Activated CD4-positive, alpha-beta T cell treated with anti-CD3 and anti-CD28 coated beads for 36 hours (primary cell): ENCODE measurements at places on chromosomes 3 and 15.
A peak's percentile ranks its signal among the peaks of the same experiment; 100 is the strongest.

DNA sequence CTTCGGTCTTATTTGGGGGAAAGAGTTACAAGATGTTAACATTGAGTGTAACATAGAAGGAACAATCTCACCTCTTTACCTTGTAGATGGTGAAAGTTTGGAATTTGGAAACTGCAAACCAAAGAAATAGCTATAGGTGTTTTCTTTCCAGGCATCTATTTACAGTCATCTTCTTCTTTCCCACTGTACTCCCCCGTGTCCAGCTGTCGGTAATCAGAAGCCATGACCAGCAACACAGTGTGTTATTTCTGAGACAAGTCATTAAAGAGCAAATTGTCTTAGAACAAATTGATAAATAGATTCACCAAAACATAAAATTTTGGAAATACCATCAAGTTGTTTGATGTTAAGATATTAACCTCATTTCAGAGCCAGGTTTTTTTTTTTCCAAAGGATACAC, 590.5 kb upstream of the NAALADL2 start:
- DNase-seq: no peak

DNA sequence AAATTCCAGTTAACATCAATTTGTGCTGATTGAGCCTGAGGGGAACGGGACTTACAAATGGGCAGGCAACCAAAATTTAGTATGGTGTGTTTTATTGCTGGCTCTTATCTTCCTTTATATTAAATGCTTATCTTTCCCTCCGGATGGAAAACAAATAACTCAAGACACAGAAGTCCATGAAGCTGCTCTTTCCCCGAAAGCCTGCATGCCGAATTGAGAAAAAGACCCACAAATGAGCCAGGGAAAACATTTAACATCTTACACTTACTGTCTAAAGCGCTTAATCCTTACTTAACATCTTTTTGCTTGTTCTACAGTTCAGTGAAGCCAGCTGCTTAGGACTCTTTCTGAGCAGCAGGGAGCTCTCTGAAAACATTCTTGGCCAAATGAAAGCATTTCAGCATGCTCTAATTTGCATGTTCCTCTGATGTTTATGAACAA, 49.5 kb downstream of the HEG1 start:
- no peak for DNase-seq

- no peak for DNase-seq
Observed at GRCh38 chr3:57154470-57155309, 10.5 kb downstream of the IL17RD start.

GRCh38 chr3:174457758-174458157, 401.4 kb upstream of the NAALADL2 start:
- no peak for DNase-seq

DNA sequence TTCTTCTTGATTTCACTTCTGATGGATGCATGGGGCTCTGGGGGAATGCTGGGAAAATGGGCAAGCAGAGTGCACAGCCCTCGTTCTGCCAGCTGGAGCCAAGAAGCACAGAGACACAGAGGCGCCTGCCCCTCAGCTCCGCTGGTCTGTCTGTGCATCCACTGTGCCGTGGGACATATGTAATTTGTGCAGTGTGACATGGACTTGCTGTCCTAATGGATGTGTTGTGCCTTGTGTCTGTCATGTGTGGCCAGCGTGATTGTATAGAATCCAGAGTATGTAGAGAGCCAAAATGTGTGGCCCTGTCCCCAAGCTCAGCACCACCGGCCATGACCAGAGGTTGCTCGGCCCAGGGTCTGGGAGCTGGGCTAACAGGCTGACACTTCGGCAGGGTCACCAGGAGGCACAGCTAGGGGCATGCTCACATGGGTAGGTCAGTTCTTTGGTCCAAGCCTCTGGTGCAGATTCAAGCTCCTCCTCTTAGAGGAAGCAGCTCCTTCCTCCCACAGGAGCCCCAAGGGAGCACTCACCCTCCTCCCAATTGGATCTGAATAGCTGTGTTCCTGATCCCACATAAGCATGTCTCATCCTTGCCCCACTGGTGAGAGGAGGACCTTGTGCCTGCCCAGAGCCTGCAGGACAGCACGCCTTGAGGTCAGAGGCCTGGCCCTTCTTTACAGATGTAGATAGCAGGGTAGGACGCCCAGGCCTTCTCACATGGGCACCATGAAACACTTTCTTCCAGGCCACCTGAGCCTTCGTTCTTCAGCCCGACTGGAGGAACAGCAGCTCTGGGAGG, 100.8 kb upstream of the ABHD17C start:
- no peak for DNase-seq

DNA sequence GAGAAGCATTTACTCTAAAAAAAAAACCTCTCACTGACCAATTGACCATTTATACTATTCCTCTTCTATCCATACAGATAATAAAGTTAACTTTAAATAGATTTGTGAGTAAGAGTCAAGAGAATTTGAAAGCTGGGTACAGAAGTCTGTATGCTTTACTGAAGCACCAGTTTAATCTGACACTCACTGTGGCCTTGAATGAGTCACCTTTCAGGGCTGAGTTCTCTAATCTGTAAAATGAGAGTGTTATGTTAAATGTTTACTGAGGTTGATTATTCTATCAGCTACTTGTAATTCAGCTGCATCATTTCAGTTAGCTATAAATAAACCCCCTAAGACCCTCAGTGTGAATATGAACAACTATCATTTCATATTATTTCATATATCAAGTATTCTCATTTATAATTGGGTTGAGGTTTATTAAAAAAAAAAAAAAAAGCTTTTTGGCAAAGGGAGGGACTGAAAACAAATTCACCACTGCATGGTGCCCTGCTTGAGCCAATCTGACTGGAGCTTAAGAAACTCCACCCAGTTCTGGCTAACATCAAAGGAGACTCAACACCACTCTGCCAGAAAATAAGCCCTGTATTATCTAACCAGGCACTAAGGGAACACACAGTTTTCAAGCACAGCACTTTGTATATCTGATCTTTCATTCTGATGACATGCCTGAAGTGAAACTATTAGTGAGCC, 2.8 kb downstream of the MAP4 start:
- no peak for DNase-seq

DNA sequence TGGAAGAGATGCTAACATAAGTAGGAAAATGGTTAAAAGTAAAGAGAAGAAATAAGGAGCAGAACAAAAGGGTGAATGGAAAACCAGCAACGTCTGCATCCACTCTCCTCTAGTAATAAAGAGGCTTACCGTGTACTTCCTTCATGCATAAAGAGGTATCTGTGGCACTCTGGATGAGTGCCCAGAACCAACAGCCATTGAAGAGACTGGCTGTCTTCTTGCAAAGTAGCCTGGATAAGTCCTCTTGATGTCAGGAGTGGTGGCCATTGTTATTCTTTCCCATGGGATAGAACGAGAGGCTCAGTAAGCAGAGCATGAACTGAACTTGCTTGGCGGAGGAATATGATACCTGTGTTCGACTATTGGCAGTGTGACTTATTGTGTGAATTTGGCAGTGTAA, 186.2 kb upstream of the RASGRP1 start:
- no peak for DNase-seq

DNA sequence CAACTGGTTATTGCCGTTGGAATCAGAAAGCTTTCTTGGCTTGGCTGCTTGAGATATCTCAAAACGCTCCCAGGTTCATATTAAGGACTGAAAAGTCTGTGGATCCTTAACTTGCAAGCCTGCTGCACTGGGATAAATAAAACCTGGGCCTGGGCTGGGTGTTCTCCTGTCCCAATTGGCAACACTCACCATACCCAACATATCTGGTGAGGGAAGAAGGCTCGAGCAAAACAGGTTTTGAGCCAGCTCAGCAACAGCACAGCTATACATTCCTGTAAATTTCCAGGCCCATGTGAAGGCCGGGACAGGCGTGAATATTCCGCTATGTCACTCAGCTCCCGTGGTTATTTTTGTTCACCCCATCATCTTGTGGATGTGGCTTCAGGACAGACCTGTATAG, 169.0 kb upstream of the BCL6 start:
- no peak for DNase-seq

DNA sequence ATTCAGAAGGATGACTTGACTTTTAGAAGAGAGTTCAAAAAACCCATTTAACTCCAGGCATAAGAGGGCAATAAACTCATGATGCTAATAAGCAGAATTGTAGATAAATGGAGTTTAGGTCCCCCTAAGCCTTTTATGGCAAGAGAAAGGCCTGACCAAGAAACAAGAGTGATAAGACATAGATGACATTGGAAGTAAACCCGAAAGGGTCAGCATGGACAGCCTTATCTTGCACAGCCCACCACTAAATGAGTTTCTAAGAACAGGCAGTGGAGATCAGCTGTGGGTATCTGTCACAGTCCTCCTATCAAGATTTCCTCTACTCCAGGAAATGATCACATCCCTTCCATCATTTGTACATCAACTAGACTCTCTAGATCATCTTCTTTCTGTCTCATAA, 457.9 kb upstream of the ADAMTS9 start:
- no peak for DNase-seq

DNA sequence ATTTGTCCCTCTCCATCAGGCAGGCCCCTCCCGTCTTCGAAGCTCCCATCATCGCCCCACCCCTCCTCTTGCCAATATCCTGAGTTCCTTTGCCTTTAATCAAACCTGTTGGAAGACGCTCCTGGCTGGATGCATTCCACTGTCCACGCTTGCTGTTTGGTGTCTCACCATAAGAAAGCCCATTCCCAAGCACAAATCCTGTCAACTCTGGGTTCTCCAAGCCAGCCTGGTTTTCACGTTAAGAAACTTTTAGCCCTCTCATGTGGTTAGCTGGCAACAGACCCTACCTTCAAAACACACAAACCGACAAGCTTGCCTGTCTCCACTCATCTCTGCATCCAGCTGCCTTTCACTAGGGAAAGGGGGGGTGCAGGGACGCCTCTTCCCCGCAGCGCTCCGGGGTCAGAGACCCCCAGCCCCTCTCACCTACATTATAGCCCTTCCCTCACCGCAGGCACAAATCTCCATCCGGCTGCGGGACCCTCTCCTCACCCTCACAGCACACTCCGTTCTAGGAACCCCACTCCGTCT, 1.1 kb downstream of the GORASP1 start:
- DNase-seq: no peak

DNA sequence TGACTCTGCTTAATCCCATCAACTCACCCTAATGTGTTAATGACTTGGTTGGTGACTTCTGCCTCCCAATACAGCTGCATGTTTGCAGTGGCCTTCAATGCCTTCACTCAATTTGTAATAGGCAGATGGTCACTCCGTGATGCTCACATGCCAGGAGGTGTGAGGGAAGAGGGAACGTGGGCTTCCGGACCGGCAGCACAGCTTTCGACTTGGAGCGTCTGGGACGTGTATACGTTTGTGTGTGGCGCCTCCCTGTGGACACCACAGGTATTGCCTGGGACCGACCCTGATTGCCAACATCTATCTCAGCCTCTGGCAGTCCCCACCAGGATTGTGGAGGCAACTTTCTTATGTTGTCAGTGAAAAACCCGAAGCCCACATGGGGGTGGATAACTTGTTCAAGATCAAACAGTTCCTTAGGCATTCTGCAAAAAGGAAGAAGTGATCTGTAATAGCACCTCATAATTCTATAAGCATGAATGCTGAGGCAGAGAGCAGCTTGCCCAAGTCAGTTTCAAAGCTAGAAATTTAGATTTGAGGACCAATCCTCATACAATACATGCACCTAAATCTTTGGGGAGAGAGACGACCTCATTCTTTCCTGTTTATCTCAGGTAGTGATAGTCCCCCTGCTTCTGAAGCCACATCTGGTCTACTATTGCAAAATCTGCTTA, 16.9 kb downstream of the MRPL46 start:
- DNase-seq: peak; percentile 89

DNA sequence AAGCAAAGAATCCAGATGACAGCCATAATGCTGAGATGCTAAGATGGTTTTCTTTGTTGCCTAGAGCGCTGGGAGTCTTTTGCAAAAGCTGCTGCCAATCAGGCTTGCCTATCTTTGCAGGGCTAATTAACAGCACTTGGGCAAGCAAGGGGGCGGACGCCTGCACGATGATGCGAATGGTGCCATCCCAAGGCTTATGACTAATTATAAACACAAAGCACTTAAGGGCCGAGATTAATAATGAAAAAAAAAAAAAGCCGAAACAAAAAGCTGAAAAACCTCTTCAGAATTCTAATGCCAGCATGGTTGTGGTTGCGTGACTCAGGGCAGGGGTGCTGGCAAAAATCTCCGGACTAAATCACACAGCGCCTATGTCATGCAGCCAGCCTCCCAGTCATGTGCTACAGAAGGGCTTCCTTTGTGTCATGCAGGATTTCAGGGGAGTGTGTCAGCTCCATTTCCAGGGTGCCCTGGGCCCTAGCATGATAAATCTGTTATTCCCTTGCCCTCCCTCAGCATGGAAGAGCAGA, 185.0 kb upstream of the ANKRD28 start:
- no peak for DNase-seq

- peak; percentile 39 for DNase-seq
Observed at GRCh38 chr3:186217820-186218164, 108.9 kb upstream of the ETV5 start.

- no peak for DNase-seq
Observed at GRCh38 chr3:57876632-57877031, 120.5 kb downstream of the SLMAP start.

- DNase-seq: no peak
Observed at GRCh38 chr15:34206011-34206410, 3.9 kb downstream of the KATNBL1 start.

- peak; percentile 68 for DNase-seq
Observed at GRCh38 chr15:78177447-78177873, 28.3 kb downstream of the IDH3A start.

DNA sequence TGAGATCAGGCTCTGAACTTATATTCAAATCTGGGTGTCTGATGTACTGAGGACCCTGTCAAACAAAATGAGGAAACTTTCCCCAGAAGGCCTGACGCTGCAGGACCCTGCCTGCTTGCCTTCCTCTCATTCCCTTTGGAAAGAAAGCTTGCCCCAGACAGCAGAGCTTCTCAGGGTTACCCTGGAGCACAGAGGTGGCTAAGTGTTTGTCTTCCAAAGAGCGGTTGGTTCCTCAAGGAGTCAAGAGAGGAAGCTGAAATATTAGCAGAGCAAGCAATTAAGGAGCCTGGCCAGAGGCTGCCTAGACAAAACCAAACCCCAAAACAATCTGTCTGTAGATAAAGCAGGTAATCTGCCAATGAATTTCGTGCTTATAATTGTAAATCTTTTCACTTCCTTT, 175.3 kb downstream of the NR1D2 start:
- no peak for DNase-seq

DNA sequence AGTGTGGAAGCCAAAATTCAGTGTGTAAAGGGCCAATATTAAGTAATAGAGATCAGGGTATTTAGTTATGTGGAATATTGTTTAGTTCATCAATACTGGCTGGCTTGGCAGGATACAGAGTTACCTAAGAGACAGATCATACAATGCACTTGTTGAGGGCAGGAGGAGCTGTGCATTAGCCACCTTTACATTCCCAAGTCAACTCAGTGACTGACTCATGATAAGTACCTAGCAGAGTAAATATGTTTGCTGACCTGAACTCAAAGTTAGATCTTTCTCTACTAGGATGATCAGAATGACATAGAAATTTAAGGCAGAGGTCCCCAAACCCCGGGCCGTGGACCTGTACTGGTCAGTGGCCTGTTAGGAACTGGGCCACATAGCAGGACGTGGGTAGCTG, 3.5 kb upstream of the ABHD17C start:
- DNase-seq: no peak

GRCh38 chr15:50107591-50108408, 11.2 kb downstream of the ATP8B4 start:
- DNase-seq: peak; percentile 53

GRCh38 chr15:65212097-65212496, 824 bp upstream of the CILP start:
- peak; percentile 78 for DNase-seq
